ENCODE measurements at places on chromosomes 4 and X. TPM values are rescaled to one million over a fixed set of nuclear protein-coding genes. Genes with fewer than 3 reads are reported as not detected.
A peak's percentile ranks its signal among the peaks of the same experiment; 100 is the strongest.

DNA sequence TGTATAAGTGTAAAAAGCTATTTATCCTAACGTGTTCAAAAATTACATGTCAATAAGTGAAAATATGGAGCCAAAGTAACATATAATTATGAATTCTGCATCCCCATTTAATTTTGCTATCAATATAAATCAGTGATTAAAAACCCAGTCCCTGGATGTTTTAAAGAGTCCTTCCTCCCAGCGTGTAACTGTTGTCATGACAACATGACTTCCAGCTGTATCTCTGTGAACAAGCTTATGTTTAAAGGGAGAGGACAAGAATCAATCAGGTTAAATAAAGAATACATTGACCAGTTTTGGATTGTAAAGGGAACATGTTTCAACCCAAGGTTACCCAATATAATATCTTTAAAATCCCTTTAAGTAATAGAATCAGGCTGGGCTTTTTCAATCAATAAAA lies 219.7 kb downstream of the NSUN7 start:
- H3K36me3 ChIP-seq, result peaks cover 5% of the 10 kb centered on the region
- no peak overlapping the region for H3K27ac ChIP-seq
- no peak overlapping the region for H3K4me3 ChIP-seq
- peaks cover 14% of the 10 kb centered on the region for H3K4me1 ChIP-seq
- no peak for DNase-seq

- H3K27ac ChIP-seq, result peak overlapping the region; percentile 74
- DNase-seq, result no peak
- H3K27me3 ChIP-seq, result no peaks in the 10 kb centered on the region
- H3K36me3 ChIP-seq, result peaks cover 23% of the 10 kb centered on the region
- H3K4me3 ChIP-seq, result no peak overlapping the region
Observed at GRCh38 chr4:137519406-137519805, 12.9 kb downstream of the PCDH18 start.

GRCh38 chrX:69493193-69493592 lies 10.9 kb upstream of the NALF2 start:
- H3K4me3 ChIP-seq, result no peak overlapping the region
- H3K36me3 ChIP-seq, result no peaks in the 10 kb centered on the region
- H3K4me1 ChIP-seq, result no peaks in the 10 kb centered on the region

Gene BMPR1B
- 7.8 TPM for total RNA-seq

GRCh38 chr4:73663576-73663975 lies 43.3 kb upstream of the RASSF6 start:
- H3K4me1 ChIP-seq, result peaks cover 39% of the 10 kb centered on the region
- H3K36me3 ChIP-seq, result no peaks in the 10 kb centered on the region
- H3K4me3 ChIP-seq, result no peak overlapping the region
- no peaks in the 10 kb centered on the region for H3K27me3 ChIP-seq
- DNase-seq, result no peak

Gene TRO
- total RNA-seq, result 105 TPM

GRCh38 chr4:158255727-158256324 lies 45.5 kb downstream of the TMEM144 start:
- H3K27me3 ChIP-seq, result no peaks in the 10 kb centered on the region
- no peak overlapping the region for H3K27ac ChIP-seq
- no peak overlapping the region for H3K4me3 ChIP-seq
- peaks cover 3% of the 10 kb centered on the region for H3K4me1 ChIP-seq
- no peak for DNase-seq

- no peaks in the 10 kb centered on the region for H3K36me3 ChIP-seq
- no peaks in the 10 kb centered on the region for H3K4me1 ChIP-seq
- no peaks in the 10 kb centered on the region for H3K27me3 ChIP-seq
- H3K4me3 ChIP-seq, result no peak overlapping the region
- no peak for DNase-seq
Observed at GRCh38 chrX:12693754-12694153, 97.5 kb upstream of the PRPS2 start.
